ENCODE measurements at places on chromosomes 2 and 18.

- DNase-seq = no peak
These were observed 116.7 kb upstream of the MGAT5 start for GRCh38 chr2:134137182-134137611.

DNA sequence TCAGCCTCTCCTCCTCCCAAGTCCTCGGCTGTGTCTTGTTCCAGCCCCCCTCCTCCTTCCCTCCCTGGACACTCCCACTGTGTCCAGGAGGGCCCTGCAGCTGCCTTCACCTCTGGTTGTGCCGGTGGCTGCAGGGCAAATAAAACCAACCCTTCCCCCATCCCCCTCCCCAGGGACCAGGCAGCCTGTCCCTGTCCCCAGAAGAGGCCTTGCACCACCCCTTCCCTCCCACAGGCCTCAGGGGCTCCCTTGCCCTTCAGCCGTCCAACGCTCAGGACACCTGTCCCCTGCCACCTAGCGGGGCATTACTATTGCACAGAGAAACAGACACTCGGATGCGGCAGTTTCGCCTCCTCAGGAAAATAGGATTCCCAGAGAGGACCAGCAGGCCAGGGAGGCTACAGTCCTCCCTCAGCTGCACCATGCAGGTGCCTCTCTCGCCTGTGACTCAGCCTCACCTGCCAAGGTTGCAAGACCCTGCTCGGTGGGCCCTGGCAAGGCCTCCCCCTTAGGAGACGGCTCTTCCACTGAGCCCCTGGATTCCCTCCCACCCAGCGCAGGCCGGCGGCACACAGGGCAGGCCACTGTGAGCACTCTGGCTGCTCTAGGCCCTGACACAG is 5.5 kb upstream of the GPC1 start:
- DNase-seq = no peak

GRCh38 chr2:43087413-43087812 is 139.0 kb downstream of the ZFP36L2 start:
- no peak for DNase-seq

- no peak for DNase-seq
These were observed 56.3 kb upstream of the GULP1 start for GRCh38 chr2:188235364-188235763.

DNA sequence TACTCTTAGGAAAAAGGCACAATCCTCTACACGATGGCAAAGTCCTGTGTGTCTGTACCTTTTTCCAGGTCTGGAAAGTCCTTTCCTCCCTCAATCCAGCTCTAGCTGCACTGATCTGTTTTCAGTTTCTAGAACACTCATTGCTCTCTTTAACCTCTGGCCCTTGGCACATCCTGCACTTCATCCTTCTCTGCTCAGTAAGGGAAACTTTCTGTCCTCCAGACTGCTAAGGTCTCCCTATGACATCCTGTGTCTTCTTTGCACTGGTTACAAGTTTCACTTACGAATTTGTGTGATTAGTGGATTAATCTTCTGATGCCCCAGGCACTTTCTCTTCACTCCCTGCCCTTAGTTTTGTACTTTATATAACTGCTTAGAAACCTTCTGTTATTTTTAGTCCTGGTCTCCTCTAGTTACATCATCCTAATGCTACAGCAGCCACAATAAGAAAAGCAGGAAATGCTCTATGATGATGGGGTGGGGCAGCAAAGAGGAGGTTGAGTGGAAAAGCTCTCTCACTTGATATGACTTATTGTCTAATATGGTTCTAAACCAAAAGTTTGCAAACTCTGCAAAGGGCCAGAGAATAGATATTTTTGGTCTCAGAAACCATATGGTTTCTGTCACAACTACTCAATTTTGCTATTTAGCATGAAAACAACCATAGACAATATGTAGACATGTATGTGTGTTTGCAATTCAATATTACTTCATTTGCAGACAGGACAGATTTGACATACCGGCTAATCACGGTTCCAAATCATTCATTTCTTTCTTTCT is 568.2 kb downstream of the THSD7B start:
- no peak for DNase-seq

GRCh38 chr2:42361728-42362283 is 789 bp upstream of the COX7A2L start:
- no peak for DNase-seq

- DNase-seq = no peak
These were observed 14.7 kb upstream of the CLIP4 start for GRCh38 chr2:29100564-29100963.

GRCh38 chr18:22606563-22607283 is 189.0 kb upstream of the CTAGE1 start:
- no peak for DNase-seq

DNA sequence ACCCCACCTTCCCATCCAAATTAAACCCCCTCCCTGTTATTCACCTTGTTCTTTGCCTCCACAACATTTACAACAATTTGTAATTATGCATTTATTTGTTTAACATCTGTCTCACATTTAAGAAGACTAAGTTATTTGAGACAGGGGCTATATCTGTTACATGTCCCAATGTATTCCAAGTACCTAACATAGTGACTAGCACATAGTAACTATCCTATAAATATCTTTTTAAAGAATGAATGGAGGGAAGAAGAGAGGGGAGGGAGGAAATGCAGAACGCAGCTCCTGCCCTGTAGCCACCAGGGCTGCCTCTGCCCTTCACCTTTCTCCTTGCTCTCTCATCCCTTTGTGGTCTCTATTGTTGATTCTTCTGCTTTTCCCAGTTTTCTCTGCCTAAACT is 40.6 kb downstream of the HDHD2 start:
- no peak for DNase-seq

Data from NCI-H1694 (cell line).